ENCODE measurements at places on chromosomes 5 and 9.

DNA sequence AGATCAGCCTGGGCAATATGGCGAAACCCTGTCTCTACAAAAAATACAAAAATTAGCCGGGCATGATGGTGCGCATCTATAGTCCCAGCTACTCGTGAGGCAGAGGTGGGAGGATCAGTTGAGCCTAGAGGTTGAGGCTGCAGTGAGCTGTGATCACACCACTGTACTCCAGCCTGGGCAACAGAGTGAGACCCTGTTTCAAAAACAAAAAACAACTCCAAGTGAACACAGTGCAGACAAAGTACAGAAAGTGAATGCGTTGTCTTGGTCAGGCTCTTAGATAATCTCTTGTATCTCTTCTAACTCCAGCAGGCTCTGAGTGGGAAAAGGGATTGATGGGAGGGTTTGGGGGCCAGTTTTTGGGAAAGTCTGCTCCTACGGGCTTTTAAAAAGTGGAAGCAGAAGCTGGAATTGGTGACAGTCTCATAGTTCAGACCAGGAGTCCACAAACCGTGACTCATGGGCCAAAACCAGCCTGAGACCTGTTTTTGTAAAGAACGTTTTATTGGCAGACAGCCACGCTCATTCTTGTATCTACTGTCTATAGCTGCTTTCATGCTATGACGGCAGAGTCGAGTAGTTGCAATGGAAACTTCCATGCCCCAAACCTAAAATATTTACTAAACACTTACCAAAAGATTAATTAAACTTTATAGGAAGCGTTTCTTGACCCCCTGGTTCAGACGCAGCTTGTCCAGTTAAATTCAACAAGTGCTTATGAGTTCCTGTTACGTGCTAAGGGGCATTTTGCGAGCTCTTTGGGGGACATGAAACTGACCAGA lies 32.9 kb downstream of the NDST1 start:
- DNase-seq, result no peak

- no peak for DNase-seq
Measured at GRCh38 chr9:13557746-13558145, 278.3 kb upstream of the MPDZ start.

DNA sequence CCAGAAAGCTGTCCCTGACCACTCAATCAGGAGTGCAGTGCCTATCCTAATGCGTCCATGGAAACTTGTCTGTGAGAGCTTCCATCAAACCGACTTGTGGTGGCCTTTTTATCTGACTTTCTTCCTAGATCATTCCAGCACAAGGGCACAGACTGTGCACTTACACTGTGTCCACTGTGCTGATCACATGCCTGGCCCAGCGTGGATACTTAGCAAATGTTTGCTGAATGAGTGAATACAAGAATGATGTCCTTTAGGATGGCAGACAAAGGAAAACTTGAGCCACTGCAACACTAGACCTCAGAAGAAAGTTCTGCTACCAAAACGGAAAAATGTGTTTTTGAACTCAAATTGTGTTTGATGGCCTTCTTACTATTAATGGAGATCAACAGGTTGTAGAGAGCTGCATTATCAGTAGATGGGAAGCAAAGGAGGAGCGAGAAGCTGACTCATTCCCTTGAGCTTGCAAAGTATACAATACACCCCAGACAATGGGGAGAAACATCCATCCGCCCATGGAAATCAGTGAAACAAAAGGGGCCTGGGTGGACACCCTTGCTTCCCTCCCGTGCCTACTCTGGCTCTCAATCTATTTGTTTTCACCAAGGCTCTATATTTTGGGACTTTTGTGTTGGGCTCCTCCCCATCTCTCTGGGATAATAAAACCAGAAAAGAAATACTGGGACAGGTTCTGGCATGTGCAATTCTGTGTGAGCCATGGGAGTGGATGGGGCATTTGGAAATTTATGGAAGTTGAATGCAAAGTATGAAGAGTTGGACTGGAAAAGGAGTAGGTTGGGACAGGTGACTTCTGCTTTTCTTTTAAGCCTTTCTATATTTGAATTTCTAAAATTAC lies 76.2 kb upstream of the ZFAND5 start:
- DNase-seq, result no peak

GRCh38 chr9:118896324-118897000 lies 472.8 kb downstream of the BRINP1 start:
- DNase-seq, result peak; percentile 22

DNA sequence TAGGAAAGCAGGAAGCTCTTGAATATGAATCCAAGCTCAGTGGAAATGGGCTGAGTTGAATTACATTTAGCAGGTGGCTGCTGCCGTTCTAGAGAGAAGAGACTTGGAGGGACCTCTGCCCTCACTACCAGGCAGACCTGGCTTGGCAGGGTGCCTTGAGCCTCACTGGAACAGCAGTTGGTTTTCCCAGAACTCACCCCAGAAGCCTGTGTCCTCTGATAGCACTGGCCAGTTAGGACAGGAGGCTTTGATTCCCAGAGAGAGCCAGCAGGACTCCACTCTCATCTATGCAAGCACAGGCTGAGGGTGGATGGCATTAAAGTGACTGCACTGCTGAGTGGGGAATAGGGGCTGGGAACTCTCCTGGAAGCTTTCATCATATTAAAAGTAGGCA lies 54.8 kb downstream of the PWWP2A start:
- no peak for DNase-seq

DNA sequence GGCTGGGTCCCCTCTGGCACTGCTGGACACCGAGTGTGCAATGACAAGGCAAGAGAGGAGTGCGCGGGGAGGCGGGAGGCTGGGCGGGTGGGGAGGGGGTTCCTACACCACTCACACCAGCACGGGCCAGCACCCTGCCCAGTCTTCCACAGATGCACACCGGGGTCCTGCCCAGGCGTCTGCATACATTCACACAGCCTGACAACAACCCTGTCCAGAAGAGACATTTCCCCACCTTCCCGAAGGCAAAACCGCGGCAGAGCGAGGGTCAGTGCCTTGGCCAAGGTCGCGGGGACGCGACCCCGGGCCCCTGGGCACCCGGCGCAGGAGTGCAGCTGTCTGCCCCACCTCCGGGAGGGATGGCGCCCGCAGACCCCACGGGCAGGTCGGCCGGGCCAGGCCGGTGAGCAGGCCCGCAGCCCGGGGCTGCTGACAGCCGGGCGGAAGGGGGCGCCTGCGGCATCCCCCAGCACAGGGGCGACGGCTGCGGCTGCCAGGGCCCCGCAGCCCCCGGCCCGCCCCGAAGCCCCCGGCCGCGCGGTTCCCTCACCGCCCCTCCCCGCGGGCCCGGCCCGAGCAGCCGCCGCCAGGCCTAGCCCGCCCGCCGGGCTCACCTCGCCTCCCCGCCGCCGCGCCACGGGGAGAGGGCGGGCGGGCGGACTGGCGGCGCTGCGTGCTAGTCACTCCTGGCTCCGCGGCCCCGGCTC lies 496 bp downstream of the MAPK9 start:
- peak; percentile 50 for DNase-seq

GRCh38 chr5:155029240-155029639 lies 15.7 kb downstream of the KIF4B start:
- DNase-seq, result no peak
